ENCODE measurements at places on chromosomes 7 and 10.

GRCh38 chr7:112495810-112496462 is 15.1 kb downstream of the LSMEM1 start:
- peak; percentile 36 for DNase-seq

- DNase-seq = no peak
These were observed 457.3 kb downstream of the ETV1 start for GRCh38 chr7:13532028-13532753.

- DNase-seq = no peak
These were observed 425.8 kb upstream of the CELF2 start for GRCh38 chr10:10591715-10592341.

DNA sequence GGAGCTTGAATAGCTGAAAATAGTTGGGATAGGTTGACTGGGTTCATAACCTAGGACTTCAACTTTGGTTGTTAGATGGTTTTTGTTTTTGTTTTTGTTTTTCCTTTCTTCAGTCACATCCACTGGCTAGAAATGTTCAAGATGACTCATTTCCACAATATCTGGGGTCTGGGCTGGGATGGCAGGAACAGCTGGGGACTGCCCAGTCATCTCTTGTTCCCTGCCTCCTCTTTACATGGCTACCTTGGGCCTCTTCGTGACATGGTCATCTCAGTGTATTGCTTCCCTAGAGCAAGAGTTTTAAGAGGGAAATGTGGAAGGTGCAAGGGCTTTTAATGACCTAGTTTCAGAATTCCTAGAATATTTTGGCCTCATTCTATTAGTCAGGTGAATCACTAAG is 915.8 kb downstream of the XPNPEP1 start:
- DNase-seq = no peak

- DNase-seq = no peak
These were observed 226.0 kb downstream of the CELF2 start for GRCh38 chr10:11243425-11244222.

DNA sequence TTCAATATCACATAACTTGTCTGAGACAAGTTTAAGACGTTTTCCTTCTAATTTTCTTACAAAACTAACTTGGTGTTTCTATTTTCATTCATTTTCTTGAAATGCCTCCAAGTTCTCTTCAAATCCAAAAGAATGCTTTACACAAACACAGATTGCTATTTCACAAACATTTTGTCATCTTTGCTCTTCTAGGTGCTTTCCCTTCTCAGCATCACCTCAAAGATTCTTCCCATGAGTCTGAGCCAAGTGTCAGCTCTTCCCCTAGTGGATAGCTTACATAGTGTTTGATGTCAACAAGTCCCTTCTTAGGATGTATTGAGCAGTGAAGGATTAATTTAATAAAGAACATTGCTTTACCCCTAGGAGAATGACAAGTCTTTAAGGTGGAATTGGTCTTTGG is 38.1 kb upstream of the SEMA3A start:
- no peak for DNase-seq

DNA sequence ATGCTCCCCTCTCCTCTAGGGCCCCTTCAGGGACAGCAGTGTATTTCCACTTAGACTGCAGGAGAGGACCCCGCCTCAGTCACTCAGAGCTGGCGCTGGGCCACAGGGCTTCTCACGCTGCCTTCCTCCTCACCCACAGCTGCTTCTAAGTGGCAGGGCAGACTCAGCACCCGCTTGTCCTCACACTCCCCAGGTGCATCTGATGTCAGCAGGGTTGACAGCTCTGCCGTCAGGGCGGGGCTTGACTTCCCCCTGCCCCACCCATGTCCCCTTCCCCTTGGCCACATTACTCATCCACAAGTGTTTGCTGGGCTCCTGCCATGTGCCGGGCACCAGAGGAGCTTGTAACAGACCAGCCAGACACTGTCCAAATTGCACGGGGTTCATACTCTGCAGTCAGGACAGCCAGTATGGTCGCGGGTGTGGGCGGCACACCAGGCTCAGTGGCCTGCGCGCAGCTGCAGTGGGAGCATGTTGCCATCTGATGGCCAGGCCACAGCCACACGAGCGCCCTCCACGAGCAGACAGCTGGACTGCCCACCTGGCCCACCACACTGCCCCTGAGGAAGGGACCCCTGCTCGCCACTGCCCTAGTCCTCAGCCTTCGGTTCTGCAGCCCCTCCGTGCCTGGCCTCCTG is 29.3 kb upstream of the TTYH3 start:
- no peak for DNase-seq
